ENCODE measurements at places on chromosomes 12 and 14.

- DNase-seq, result no peak
Measured at GRCh38 chr14:96762650-96763049, 34.5 kb upstream of the VRK1 start.

GRCh38 chr12:2395354-2395977 is 342.7 kb downstream of the CACNA1C start:
- no peak for DNase-seq

- no peak for DNase-seq
Measured at GRCh38 chr12:87469295-87469694, 559.9 kb downstream of the C12orf50 start.

- DNase-seq, result no peak
Measured at GRCh38 chr12:52206304-52207040, 14.7 kb upstream of the KRT80 start.

- DNase-seq, result no peak
Measured at GRCh38 chr14:67886191-67886590, 66.6 kb downstream of the RAD51B start.

- no peak for DNase-seq
Measured at GRCh38 chr12:124310178-124310577, 15.3 kb downstream of the RFLNA start.

DNA sequence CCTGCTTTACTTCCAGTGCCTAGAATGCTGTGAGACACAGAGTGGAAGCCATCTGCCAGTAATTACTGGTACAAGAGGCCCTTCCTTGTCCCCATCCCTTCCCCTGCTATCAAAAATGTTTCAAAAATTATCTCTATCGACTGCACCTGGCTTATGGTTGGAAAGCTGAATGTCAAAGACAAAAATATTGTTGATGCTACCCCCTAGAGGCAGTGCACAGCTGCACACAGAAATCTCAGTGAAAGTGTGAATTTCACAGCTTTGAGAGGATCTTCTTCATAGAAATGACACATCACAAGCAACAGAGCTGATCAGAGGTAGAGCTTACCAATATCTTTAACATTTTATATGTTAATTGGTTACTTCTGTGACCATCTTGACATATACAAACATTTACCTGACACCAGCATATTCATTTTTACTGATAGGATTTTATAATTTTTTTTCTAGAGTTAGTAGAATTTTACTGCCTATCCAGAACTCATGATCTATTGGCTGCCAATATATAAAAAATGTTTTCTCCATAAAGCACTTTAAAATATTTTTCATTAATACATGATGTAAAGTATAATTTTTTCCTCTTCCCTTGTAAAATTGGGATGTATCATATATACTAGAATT is 138.0 kb downstream of the AACS start:
- no peak for DNase-seq

DNA sequence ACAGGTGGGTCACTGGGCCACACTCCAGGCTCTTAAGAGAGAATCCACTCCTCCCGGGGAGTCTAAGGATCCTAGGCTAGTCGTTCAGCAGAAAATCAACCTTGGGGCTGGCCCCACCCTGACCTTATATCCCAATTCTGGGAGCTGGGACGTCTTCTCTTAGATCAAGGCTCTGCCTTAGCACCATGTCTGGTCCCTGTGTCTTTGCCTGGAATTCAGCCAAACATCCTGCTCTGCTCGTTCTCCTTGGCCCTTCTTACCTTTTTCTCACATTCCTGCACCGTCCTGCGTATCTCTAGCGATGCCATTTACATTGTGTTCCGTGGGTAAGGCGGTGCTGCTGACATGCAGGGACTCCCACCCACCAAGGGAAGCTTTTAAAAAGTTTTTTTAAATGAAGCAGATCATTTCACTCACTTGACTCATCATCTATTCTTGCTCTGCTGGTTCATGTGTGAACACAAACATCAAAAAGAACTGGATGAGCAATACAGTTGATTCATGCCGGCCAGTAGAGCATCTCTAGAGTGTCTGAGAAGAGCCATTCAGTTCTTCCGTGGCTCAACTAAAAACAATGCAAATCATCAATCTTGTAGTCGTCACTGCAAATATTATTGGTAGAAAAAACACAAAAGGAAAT is 50.2 kb downstream of the KCNK13 start:
- DNase-seq, result no peak

DNA sequence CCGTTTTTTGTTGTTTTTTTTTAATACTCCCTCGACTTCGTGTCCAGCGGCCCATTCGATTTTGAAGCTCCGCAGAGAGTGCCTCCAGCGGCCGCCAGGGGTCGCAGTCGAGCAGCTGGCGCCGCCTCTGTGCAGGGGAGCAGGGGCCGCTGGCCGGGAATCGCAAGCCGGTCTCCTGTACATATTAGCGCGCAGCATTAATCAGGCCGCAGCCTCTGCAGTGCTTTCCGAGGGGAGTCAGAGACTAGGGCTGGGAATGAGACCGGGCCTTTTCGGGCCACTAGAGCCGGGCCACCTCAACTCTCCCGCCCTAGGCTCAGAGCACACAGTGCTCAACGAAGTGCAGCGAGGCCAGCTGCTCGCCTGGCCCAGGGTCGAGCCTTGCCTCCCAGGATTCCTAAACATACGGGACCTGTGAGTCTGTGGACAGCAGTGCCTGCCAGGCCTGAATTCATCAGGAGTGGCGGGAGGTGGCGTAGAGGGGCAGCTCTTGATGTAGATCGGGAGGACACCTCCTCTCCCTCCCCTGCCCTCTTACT is 81.8 kb downstream of the EMP1 start:
- DNase-seq, result peak; percentile 30

DNA sequence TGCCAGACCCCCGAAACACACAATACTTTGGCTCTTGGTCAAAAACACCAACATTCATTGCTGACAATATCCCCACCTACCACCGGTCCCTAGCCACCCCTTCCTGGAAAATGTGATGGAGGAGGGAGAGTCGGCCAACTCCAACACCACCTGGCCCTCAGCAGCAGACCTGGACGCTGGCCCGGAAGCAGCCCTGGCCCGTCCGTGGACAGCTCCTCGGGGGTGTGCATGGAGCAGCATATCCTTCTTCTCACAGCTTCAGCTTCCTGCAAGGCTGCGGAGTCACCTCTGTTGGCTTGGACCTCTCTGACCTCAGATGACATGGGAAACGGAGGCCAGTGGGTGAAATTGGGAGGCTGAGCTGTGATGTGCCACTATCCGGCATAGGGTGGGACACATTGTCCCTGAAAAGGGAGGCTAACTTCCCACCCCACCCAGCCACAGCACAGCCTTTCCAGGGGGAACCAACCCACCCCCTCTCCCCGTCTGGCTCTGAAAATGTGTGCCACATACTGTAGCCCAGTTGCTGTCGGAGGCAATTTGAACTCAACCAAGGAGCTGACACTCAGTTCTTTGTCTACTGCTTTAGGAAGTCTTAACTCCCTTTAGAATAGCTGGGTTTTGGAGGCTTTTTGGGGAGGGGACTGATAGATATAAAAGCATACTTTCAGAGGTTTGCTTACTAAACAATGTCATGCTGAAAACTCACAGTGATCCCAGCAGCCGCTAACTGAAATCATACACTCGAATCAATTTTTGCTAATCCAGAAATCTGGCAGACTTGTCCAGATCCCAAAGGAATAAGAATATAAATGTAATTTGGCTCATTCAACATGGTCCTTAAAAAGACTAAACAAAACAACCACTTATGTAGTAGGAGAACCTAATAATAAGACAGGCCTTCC is 43.1 kb upstream of the LTA4H start:
- no peak for DNase-seq

DNA sequence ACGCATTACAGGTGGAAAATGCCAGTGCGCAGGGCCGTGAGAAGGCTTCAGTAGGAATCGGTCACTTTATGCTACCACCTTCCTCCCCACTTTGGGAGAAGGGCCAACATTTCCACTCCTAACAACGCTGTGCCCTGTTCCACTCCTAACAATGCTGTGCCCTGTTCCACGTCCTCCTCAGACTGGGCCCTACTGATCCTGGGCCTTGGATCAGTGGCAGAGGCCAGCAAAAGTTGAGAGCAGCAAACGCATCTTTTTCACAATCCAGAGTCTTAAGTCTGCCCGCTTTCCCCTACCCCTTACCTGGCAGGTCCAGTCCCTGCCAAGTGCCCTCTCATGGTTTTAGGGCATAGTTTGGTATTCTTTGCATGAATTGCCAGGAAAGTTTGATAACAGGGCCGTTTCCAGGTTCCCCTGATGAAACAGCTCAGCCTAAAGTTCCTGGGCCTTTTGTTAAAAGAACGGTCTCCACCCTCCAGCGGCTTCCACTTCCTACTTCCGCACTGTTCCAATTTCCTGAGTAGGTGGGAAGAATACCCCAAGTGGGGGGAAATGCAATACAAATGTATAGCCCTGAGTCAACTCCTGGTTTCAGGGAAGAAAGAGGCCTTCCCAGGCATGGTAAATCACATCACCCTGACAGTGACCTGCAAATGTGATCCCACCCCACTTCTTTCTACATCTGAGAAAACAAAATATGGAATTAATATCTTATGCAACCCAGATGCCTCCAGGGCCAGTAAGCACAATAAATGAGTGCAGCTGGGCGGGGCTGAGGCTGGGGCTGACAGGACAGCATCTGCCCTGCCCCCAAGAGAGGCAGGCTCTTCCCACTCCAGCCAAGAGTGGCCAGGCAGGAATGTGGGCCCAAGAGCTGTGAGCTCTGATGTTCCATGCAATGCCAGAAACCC is 15.0 kb downstream of the KCTD10 start:
- DNase-seq, result peak; percentile 9

DNA sequence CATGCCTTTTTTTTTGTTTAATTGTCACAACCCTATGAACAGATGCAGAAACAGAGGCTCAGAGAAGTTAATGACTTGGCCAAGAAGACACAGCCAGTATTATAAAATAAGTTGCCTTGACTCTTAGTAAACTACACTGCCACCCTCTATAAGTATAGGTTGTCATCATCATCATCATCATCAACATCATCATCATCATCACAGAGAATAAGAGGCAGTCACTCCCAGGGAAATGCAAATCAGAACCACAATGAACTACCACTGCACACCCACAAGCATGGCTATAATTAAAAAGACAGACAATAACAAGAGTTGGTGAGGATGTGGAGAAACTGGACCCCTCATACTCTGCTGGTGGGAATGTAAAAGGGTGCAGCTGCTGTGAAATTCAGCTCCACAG is 23.2 kb upstream of the C12orf76 start:
- no peak for DNase-seq

GRCh38 chr12:56336361-56337167 is 2.1 kb upstream of the IL23A start:
- no peak for DNase-seq

- no peak for DNase-seq
Measured at GRCh38 chr12:72522411-72522810, 250.2 kb downstream of the TRHDE start.

DNA sequence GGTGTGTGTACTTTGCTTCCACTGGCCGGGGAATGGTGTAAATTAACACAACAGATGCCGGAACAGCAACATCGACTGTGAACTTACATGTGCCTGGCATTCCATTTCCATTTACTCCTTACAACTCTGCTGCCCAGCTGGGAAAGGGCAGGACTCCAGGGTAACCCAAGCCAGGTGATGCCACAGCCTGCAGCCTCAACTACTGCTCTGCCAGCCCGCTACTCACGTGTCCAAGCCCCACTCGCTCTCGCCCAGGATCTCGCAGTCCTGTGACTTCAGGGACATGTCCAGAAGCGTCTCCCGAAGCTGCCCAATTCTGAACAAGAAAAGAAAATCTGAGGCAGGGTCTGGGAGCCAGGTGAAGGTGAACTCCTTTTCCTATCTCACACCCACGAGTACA is 10.7 kb downstream of the ABCD4 start:
- DNase-seq, result no peak

DNA sequence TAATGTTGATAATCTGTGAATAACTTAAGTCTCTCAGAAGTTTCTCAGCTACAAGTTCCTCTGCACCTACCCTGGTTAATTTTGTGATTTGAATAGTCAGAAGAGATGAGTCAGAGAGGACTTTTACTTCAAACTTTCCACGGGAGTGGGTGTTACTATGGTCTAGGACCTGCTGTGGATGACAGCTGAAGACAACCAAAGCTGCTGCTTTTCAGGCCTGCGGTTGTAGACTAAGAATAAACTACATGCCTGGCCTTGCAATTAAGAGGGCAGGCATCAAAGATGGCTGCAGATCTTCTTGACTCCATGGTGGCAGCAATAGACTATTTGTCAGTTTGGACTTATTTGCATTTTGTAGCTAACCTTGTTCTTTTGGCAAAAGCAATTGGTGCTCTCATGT is 227.1 kb upstream of the KRR1 start:
- DNase-seq, result no peak

DNA sequence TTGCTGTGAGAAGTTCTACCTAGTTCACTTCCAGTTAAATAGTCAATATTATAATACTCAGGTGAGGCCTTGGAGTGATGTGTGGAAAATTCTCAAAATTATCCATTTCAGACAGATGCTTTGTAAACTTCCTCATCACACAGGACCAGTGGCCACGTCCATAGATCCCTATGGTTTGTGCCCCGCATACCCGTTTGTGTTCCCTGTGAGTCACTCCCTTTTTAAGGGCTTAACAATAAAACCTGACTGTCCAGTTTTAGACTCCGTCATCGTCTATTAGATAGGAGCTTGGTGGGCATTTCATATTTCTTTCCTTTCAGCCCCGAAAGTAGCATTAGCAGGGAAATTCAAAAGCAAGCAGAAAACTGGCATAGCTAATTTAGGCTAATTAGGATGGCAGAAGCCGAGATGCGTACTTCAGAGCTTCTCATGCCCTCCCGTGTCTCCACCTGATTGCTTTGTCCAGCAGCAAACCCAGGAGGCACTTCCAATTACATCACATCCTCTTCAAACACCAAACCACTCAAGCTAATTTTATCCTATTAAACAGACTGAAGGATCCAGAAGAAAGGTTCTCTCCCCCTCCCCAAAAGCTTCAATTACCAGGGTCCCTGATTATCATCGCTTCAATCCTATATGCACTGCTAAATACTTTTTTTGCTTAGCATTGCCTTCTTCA is 186.6 kb upstream of the OTX2 start:
- DNase-seq, result no peak

DNA sequence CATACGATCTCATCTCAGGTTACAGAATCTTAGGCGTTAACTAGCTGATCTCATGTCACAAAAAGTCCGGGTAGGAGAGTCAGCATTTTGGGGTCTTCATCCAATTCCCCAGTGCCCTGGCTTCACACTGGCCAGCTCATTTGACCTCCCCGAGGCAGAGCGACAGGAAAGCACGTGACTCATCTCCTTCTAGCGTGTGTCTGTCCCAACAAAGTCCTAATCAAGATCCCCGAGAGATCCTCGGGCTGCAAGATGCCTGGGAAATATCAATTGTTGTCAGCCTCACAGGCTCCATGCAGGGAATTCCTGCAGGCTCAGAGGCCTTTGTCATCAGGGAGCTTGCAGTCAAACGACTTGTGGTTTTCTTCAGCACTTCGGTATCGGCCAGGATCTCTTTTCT is 57.5 kb downstream of the ZNF664 start:
- no peak for DNase-seq

DNA sequence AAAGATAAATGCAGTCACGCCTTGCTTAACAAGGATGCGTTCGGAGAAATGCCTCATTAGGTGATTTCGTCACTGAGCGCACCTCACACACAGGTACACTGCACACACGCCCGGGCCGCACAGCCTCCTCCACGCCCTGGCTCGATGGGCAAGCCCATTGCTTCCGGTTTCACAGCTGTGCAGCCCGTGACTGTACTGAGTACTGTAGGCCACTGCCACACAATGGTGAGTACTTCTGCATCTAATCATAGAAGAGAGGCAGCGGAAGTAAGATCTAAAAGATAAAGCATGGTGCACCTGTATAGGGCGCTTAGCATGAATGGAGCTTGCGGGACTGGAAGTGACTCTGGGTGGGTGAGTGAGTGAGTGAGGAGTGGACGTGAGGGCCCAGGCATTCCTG is 4.3 kb downstream of the RIMBP2 start:
- DNase-seq, result no peak
